Stimulated activated CD4-positive, alpha-beta T cell treated with anti-CD3 and anti-CD28 coated beads, Interleukin-15, amount 100 ng/mL, for 1 hour (primary cell): ENCODE measurements at places on chromosomes 3 and 15.

DNA sequence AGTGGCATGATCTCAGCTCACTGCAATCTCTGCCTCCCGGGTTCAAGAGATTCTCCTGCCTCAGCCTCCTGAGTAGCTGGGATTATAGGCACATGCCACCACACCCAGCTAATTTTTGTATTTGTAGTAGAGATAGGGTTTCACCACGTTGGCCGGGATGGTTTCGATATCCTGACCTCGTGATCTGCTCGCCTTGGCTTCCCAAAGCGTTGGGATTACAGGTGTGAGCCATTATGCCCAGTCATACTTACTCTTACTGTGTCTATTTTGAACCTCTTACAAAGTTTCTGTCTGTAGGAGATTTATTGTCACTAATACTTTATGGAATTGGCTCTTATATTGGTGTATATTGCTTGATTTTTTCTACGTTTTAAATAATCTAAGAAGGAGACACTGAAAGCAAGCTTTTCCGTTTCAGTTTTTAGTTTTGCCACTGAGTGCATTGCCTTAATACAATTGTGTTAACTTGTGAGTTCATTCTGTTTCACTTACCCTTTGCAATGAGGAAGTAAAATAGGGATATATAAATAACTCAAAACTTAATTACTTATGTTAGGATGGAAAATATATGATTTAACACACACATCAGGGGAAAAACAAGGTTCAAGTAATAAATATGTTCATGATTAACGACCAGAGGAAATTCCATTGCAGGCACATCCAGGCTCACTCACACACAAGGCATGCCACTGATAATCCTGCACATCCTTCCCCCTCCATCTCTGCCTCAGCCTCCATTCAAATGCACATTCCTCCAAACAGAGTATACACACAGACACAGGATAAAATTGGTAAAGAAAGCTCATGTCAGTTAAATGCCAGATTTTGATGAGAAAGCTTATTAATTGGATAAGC, 279.3 kb upstream of the RASGRP1 start:
- no peak for DNase-seq

DNA sequence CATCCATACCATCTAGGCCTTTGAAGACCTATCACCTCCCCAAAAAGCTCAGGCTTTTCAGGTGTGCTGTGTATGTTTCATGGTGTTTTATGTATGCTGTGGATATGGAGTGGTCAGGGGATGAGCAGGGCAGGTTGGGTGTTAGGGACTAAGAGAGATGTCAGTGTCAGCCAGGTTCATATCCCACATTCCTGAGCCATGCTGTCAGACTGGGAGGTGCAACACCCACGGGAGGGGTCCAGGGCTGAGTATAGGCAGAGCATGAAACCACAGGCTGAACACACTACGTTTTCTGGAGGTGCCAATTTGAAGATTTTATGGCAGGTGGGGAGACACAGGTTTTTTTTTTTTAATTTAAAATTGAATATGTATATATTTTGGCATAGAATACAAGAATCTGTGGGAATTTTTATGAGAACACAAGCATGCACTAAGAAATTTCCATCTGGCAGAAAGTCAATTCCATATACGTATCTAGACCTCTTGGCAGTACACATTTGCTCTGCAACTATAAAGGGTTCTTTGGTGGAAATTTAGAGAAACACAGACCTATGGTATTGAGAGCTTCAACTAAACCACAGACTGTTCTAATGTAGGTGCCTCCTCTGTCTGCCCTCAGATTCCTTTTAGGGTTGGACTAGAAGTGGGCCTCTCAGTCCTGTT, 101.9 kb upstream of the RNU6-1 start:
- DNase-seq: no peak

DNA sequence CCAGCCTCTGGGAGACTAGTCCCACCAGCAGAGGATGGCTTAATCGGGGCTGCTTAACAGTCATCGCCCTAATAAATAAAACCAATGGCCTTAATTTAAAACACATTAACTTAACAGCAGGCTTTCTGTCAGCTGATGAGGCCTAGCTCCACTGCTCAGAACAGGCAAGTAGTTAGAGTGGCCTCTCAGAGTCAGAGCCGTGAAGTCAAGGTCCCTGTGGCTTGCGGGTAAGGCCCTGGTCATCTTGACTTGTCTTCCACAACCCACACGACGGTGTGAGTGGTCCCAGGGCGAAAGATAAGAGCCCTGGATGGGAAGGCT, 11.8 kb downstream of the XXYLT1 start:
- no peak for DNase-seq

DNA sequence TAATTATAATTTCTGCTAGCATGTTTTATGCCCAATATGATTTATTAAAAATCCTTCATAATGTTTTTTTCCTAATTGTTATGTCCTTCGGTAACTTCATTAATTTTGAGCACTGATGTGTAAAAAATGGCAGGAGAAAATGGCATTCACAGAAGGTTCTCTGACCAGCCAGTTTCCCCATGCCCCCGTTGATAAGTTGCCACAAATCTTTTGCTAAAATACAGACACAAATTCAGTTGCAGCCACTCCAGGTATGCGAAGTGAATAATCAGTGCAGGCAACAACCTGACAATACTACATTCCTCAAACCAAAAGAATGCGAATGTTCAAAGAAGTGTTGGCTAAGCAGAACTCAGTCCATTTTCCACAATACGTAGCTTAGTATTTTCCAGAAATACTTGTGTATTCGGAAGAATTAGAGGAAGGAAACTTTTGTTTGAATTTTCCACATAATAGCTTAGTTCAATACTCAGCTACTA, 32.7 kb downstream of the CHL1 start:
- DNase-seq: no peak

DNA sequence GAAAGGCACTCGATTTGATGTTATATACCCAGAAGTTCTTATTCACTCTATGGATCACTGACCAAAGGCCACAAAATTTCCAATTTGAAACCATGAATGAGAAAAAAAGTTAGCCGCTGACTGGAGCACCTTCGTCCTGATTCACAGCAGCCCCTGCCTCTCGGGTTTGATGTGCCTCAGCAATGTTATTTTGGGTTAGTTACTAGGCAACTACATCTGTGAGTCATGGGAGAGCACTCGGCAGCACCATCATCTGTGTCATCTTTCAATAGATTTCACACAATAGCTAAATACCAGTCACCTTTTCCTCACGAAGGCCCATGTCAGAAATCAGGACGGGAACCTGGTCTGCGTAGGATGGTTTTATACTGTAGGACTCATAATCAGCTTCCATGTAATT, 269.2 kb downstream of the ZBBX start:
- no peak for DNase-seq

DNA sequence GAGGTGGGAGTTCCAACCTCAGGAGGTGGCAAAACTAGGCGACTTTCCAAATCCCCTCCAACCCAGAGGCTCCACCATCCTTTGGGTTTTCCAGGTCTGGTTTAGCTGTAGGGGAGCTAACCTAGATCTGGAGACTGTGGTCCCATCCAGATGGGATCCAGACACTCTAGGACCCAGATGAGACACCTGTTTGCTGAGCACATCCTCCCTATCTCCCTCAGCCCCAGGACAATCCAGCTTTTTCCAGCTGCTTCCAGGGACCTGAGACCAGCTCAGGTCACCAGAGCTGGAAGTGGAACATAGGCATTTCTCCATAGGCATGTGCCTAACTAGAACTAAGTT, 18.2 kb downstream of the CRTAP start:
- DNase-seq: no peak

DNA sequence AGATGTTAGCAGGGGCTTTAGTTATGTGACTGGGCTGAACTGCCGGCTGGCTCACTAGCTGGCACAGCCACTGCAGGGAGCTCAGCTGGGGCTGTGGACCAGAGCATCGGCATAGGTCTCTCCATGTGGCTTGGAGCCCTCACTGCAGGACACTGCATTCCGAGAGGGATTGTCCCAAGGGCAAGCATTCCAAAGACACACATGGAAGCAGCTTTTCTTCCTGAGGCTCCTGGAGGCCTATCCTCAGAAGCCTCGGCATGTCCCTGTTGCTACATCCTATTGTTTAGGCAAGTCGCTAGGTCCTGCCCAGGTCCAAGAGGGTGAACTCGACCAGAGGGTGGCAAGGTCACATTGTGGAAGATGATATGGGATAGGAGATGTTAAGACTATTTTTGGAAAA, 209.8 kb downstream of the PLCL2 start:
- no peak for DNase-seq

- DNase-seq: no peak
Measured at GRCh38 chr15:45631776-45632175, 3.1 kb upstream of the SQOR start.

DNA sequence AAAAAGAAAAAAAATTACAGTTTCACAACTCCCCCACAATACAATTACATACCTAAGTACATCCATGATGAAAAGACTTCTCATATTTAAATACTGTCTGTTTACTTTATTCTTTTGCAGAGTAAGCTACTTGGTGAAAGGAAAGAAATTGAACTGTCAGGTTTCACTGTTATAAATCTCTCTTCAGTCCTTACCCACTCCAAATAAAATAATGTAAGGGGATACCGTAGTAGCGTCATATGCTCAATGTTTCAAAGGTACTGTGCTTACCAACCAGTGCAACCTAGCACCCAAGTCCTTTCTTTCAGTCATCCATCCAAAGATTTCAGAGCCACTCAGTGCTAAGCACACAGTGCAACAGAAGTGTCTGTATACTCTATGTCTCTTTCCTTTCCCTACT, 13.4 kb downstream of the GSK3B start:
- no peak for DNase-seq

GRCh38 chr3:154294016-154294415, 30.3 kb downstream of the DHX36 start:
- DNase-seq: no peak
